ENCODE measurements at places on chromosomes 11 and 22. TPM values are rescaled to one million over a fixed set of nuclear protein-coding genes. Genes with fewer than 3 reads are reported as not detected.

Gene RCOR2
- not detected for total RNA-seq

Gene PDXP
- 4.4 TPM for total RNA-seq

GRCh38 chr11:47143322-47143721 is 33.4 kb downstream of the ARFGAP2 start:
- no peak for DNase-seq

- DNase-seq = no peak
Observed at GRCh38 chr11:68960294-68961071, 20.3 kb downstream of the MRGPRD start.

GRCh38 chr11:116970485-116971292 is 127.5 kb downstream of the SIK3 start:
- DNase-seq = no peak

DNA sequence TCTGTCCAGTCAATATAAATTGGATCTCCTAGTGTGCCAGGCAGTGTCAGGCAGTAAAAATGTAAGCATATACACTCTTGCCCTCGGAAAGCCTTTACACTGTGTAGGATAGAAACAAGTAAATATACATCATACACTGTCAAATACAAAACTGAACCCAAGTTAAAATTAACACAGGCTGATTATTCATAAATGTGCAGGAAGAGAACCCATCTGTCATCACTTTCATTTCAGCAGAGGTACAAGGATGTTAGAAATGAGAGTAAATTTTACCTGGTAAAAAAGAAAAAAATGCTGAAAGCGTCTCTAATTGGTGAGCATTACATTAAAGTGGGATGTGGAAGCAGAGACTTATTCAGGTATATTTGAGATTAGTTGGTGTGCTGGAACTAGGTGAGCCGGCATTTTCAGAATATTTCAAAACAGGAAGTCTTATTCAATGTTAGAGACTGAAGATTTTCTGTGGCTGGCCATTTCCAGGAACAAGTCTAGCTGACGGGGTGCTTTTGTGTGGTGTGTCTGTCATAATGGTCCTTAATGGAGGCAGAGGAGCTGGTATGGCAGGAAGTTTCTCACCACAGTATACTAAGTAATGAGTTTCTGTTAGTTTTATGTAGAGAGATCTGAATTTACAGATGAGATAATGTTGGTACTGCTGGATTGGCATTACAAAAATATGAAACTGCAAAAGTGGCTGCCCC is 192.6 kb downstream of the CASP12 start:
- peak; percentile 14 for DNase-seq

Gene NXPE4
- total RNA-seq = 0.29 TPM

GRCh38 chr11:9130297-9130696 is 38.9 kb upstream of the SCUBE2 start:
- no peak for DNase-seq

Gene LINC01488
- not detected for total RNA-seq

Gene STK33
- total RNA-seq = 30.7 TPM

Gene BDNF
- total RNA-seq = not detected

DNA sequence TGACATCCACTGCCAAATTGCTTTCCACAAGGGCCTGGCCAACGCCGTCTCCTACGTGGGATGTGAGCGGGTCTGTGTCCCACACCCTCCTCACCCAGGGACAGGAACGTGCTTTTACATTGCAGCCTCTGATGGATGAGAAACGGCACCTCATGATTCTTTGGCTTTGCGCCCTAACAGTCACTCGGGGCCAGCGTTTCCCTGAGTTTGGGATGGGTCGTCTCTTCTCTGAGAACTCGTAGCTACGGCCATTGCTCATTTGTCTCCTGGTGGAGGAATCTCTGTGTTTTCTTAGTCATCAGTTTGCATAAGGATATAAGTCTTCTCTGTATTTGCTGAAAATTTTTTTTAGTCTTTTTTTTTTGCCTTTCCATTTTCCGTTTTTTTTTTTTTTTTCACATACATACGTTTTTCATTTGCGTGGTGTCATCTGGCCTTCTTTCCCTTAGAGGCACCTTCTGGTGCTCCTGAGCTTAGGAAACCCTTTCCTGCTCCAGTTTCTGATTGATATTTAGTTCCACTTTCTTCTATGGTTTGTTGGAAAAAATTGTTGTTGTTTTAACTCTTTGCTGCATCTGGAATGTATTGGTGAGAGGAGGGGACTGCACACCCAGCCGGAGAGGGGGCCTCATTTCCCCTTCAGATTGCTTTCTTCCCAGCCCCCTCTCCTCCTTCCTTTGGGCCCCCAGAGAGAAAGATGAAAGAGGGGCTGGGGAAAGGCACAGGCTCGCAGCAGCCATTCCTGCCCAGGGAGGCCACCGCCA is 12.0 kb downstream of the TNNT3 start:
- DNase-seq = peak; percentile 64

GRCh38 chr22:29701155-29701999 is 18.4 kb upstream of the CABP7 start:
- DNase-seq = no peak

Gene CEND1
- total RNA-seq = 0.41 TPM

- DNase-seq = peak; percentile 65
Observed at GRCh38 chr22:37501610-37502341, 15.6 kb upstream of the MFNG start.

DNA sequence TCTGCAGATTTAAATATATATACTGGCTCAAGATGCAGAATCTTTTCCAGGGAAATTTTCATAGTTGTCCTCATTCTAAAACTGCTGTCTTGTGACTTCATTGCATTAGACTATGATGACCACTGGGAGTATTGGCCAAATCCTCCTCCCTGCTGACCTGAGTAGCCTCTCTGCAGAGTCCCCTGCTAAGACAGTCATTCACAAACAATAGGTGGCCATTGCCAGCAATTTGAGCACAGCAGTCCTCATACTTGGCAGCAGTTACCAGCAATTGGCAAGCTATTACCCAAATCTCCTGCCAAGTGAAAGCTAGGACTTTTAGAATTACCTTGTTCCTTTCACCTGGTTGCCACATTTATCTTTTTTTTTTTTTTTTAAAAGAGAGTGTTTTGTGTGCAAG is 325.8 kb downstream of the FAT3 start:
- DNase-seq = no peak

DNA sequence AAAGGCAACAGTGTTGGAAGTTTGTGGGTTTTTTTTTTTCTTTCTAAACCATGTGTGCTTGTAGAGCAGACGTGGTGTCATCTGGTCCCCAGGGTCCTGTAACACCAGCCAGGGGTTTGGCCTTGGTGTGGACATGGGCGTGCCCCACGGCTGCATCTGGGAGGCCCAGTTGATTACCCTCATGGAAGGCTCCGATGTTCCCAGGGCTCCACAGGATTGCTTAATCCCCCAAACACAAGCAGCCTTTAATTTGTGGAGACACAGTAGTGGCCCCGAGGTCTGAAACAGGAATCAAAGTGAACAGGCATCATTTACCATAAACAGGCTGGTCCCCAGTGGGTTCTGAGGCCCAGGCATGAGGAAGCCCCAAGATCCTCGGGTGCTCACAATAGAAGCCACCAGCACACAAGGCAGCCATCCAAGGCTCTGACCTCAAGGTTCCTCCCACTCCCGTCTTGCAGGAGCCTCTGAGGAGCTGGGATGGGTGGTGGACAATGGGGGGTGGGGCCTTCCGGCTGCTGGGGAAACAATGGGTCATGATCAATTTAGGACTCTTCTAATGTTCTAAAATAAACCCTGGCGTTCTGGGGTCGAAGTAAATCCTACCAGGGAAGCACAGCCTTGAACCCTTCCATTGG is 115.0 kb upstream of the CD82 start:
- DNase-seq = no peak

DNA sequence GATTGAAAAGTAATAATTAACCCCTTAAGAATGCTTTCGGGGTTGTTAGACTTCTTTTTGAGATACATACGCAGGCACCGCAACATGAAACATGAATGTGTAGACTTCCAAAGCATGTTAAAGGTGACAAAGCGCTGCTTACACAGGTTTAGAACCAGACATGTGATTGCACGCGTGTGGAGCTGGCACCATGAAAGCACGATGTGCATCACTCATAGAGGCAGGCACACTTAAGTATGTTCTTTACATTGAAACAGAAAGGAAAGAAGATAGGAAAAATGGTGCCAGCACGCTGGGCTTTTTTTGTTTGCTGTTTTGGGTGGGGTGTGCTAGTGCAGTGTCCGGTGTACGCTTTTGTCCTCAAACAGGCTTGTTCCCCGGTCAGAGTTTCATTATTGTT is 83.6 kb upstream of the PPARA start:
- peak; percentile 23 for DNase-seq

- peak; percentile 36 for DNase-seq
Observed at GRCh38 chr11:12478743-12479142, 101.4 kb downstream of the PARVA start.

DNA sequence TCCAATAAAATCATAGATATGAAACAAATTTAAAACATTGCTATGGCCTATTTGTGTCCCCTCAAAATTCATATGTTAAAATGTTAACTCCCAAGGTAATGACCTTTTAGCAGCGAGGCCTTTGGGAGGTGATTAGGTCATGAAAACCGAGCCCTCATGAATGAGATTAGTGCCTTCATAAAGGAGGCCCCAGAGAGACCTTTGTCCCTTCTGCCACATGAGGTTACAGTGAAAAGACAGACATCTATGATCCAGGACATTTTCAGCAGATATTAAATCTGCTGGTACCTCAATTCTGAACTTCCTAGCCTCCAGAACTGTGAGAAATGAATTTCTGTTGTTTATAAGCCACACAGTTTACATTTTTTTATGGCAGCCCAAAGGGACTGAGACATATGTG is 171.7 kb downstream of the MPPED1 start:
- no peak for DNase-seq

DNA sequence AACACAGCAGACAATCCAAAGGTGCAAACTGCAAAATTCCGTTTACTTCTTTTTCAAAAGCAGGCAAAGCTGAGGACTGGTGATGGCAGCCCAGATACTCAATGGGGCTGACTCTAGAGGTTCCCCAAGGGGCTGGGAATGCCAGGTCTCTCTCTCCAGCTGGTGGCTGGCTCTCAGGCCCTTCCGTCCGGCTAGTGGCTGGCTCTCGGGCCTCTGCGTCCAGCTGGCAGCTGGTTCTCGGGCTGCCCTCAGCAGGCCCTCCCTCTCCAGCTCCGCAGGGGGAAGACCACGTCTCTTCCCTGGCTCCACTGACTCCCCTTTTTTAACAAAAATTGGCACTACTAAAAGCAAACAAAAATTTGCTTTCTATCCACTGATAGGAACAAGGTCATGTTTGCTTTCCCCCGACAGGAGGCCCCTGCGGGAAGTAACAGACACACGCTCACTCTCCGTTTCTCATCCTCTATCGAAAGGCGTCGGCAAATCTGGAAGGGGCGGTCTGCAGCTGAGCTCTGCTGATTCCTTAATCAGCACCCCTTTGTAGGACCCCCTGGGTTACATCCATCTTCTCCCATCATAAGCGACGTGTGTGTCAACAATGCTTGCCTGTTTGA is 381.4 kb downstream of the BRD1 start:
- DNase-seq = no peak

GRCh38 chr11:120978701-120979100 is 45.2 kb upstream of the TBCEL start:
- no peak for DNase-seq

DNA sequence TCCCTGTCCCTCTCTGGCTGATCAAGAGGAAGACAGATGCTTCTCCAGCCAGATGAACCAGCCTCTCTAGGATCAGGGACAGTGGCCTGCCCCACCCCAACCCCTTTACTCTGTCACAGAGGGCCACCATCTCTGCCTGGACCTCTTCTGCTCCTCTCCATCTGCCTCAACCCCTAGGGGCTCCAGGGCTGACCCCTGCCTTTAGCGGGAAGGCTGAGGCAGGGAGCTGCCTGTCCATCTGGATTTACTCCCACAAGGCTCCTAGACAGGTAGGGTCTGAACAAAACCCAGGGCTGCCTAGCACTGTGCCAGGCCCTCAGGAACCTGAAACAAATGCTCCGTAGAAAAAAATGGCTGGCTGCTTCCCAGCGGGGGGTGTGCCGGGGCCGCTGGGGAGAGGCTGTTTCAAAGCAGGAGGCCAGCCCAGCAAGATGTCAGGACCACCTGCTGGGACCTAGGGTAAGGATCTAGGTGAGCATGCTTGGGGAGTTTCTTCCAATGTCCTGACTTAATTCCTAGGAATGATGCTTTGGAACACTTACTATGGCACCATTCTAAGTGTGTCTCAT is 3.2 kb downstream of the CHST1 start:
- DNase-seq = no peak

DNA sequence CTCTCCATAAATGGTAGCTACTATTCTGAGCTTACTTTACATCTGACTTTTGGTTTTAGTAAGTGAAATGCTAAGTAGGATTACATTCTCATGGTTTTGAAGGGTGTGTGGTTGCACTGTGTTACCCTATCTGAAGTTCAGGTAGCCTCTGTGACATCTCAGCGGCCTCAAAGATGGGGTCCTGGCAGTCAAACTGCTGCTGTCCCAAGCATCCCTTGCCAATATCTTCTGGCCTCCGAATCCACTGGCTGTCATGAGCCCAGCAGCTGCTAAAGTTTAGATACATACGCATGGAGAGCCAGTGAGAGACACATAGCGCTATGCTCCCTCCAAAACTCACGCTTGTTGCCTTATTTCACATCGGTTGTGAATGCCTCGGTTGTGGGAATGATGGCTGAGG is 34.9 kb downstream of the UBASH3B start:
- no peak for DNase-seq

- DNase-seq = no peak
Observed at GRCh38 chr11:87213444-87213843, 175.7 kb downstream of the TMEM135 start.

DNA sequence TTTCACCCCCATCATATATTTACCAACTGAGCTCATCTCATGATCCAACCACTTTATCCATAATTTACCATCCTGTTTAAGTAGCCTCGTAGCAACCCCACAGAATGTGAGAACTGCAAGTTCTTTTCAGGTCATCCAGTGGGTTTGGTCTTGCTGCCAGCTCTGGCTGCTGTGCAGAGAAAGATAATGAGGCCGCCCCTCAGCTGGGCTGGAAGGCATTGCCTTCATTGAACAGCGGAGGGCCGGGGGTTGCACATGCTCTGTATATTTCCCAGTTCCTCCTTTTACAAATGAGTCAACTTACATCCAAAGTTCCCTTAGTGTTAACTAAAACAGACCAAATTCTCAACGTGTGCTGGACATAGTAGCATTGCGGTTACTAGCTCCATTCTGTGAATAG is 96.7 kb downstream of the SYN3 start:
- no peak for DNase-seq

GRCh38 chr11:36237391-36237790 is 51.8 kb downstream of the COMMD9 start:
- DNase-seq = no peak

Gene RIMBP3B
- not detected for total RNA-seq

GRCh38 chr22:20423008-20423905 is 14.4 kb downstream of the SCARF2 start:
- DNase-seq = no peak

- no peak for DNase-seq
Observed at GRCh38 chr11:111834432-111835163, 36.8 kb downstream of the ALG9 start.

GRCh38 chr11:11769362-11769761 is 72.4 kb upstream of the USP47 start:
- DNase-seq = no peak

- DNase-seq = no peak
Observed at GRCh38 chr22:37007651-37008050, 11.6 kb downstream of the TST start.

Measured in uterus (tissue), 4 donors.